Stimulated activated CD8-positive, alpha-beta memory T cell treated with anti-CD3 and anti-CD28 coated beads, Interleukin-2, amount 100 ng/mL, for 48 hours (primary cell): ENCODE measurements at places on chromosomes 1 and 21.
A peak's percentile ranks its signal among the peaks of the same experiment; 100 is the strongest.

DNA sequence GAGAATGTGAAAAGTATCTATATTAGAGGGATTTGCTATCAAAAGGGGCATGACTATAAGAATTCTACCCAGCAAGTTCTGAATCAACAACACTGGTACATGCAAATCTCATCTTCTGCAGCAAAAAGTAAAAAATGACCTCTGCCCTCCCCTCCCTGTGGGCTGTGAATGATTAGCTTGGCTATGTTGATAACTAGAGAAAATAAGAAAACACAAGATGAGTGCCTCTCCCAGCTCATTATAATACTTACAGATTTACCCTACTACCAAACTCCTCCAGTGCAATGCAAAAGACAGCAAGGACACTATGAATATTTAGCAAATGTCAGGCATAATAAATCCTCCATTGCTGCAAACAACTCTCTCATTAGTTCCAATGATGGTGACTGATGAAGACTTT lies 102.4 kb downstream of the SLC45A1 start:
- no peak for DNase-seq

GRCh38 chr1:235979716-235980333 lies 85.1 kb downstream of the NID1 start:
- no peak for DNase-seq

GRCh38 chr1:109327285-109327684 lies 20.5 kb upstream of the MYBPHL start:
- DNase-seq: no peak

GRCh38 chr1:89201106-89201794 lies 2.5 kb upstream of the GBP4 start:
- DNase-seq: no peak

DNA sequence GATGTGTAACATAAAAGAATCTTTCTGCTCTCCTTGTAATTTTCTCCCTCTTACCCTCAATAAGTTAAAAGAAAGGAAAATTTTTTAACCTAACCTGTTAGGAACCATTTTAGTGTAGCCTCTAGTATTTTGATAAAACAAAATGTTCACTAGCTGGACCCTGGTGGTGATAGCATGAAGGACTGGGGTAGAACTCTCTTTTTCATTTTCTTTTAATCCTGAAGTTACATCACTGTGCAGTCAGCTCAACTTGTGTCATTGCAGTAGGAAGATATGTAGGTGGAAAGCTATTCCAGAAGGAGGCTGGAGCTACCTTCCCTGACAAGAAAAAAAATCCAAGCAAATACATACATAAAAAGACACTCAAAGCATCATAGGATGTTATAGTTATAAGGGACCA lies 39.3 kb downstream of the NFIA start:
- DNase-seq: no peak

GRCh38 chr1:27109103-27109822 lies 45.7 kb downstream of the SLC9A1 start:
- DNase-seq: peak; percentile 41

DNA sequence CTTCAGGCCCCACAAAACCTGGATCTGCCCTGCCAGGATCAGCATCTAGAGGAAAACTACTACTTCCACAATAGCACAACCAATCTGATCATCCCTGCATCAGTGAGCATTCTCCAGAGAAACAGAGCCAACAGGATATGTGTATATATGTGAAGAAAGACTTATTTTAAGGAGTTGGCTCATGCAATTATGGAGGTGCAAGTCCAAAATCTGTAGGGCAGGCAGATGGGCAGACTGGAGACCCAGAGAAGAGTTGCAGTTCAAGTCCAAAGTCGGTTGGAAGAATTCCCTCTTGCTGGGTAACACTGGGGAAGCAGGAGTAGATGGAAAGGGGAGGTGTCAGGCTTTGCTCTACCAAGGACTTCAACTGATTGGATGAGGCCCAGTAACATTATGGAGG lies 4.9 kb upstream of the HENMT1 start:
- no peak for DNase-seq

GRCh38 chr1:20867847-20868246 lies 80.7 kb upstream of the HP1BP3 start:
- no peak for DNase-seq

- DNase-seq: no peak
Observed at GRCh38 chr1:241635556-241636152, 4.5 kb downstream of the CHML start.

DNA sequence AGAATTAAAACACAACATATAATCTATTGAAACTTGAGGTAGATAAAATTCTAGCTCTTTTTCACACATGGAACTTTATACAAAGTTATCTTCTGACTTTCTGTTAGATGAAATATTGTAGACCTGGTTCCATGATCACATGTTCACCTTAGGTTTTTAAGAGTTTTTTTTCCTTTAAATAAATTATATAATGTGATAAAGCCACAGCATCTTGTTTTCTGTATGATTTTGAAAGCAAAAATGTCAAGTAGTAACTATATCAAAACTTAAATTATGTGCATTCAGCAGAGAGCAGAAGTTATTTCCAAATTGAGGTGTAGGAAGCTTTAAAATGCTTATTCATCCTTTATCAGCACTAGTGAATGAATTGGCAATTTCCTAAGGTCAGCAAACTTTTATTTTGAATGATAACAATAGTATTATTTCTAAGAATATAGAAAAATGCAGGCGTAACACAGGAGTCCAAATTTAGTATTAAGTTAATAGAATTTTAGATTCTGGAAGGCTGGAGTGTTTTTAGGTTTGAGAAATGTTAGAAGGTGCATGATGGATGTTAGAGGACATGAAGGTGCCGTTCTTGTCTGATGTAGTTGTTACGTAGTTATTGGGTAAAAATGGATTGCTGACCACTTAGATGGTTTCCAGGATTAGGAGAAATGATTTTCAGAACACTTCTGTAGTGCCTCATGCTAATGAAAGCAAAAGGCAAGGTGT lies 17.5 kb downstream of the BACH1 start:
- DNase-seq: no peak

- DNase-seq: no peak
Observed at GRCh38 chr1:87144316-87144895, 184.3 kb upstream of the LMO4 start.

GRCh38 chr1:23400324-23401114 lies 24.0 kb downstream of the TCEA3 start:
- DNase-seq: no peak

- no peak for DNase-seq
Observed at GRCh38 chr1:16180291-16180824, 24.5 kb upstream of the EPHA2 start.

DNA sequence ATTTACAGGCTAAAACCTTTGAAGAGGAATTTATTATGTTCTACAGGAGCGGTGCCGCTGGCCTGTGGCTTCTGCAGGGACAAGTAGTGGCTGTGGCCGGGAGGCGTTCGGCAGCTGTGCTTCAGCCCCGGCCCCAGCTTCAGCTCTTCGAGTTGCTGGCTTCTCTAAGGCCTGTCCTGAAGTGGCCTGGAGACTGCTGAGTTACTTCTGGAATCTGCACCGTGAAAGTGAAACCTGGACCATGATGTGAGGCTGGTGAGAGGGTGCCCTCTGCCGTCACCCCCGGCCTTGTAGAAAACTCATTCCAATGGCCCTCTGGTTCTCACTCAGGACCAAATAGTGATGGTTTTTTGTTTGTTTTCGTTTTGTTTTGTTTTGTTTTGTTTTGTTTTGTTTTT lies 48.1 kb downstream of the PRKCZ start:
- DNase-seq: no peak

GRCh38 chr1:115063228-115063901 lies 25.9 kb downstream of the TSPAN2 start:
- DNase-seq: no peak

DNA sequence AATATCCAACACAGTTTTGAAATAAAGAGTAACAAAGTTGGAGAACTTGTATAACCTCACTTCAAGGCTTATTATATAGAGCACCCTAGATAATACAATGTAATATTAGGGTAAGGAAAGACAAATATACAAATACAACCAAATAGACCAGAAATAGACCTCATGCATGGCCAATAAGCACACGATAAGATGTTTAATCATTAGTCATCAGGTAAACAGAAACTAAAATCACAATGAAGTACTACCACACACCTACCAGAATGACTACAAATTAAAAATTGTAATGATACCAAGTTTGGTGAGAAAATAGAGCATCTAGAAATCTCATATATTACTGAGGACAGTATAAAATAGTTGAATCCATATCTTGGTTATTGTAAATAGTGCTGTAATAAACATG lies 20.3 kb upstream of the CTTNBP2NL start:
- DNase-seq: no peak

GRCh38 chr1:59108481-59109317 lies 188.2 kb upstream of the FGGY start:
- no peak for DNase-seq

- no peak for DNase-seq
Observed at GRCh38 chr1:154751690-154752089, 118.4 kb downstream of the KCNN3 start.

GRCh38 chr1:196148367-196148970 lies 459.8 kb downstream of the KCNT2 start:
- no peak for DNase-seq

DNA sequence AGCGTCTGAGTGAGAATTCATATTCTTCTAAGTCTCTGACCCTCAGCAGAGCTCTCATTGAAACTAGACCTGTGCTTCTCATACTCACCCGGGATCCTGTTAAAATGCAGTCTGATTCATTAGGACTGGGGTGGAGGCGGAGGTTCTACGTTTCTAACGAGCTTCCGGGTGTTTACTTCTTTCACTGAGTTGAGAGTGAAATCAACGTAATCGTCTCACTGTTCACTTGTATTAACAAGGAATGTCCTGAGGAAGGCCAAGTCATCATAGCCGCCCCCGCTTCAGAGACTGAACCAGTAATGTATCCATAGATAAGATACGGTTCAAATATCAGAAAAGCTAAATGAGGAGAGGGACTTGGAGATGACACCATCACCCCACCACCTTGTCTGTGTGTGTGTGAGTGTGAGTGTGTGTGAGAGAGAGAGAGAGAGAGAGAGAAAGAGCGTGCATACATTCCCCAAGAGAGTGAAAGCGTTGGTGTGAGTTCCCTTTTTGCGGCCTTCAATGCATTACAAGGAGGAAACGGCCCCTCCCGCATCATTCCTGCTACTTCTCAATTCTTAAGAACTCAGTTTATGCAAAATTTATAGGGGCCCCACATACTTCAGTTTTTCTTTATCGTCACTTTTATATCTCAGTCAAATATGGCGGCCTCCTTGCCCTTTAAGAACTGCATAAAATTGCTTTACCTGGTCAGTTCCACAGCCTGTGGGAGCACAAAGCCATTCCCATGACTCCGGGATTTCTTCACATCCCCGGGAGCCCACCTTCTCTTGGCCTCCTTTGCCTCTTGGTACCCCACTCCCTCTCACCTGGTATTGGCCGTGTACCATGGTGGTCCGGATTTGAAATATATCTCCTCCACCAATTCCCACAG lies 19.8 kb downstream of the KMO start:
- DNase-seq: peak; percentile 30

- DNase-seq: no peak
Observed at GRCh38 chr1:204751883-204752687, 66.5 kb upstream of the LRRN2 start.

GRCh38 chr1:106536741-106537140 lies 519.7 kb upstream of the PRMT6 start:
- DNase-seq: no peak

DNA sequence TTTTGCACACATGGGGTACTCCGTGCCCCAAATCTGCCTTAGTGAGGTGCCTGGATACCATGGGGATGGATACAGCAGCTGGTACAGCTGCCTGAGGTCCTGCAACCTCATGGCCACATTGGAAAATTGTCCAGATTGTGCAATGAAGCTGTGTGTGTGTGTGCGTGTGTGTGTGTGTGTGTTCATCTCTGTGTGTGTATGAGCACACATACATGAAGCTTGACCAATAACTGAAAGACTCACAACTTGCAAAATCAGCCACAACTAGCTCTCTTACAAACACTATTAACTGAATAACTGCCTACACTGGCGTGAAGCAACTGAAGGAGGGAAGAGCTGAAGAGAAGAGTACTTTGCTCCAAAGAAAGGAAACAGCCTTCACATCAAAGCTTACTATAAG lies 78.1 kb downstream of the ERG start:
- no peak for DNase-seq

DNA sequence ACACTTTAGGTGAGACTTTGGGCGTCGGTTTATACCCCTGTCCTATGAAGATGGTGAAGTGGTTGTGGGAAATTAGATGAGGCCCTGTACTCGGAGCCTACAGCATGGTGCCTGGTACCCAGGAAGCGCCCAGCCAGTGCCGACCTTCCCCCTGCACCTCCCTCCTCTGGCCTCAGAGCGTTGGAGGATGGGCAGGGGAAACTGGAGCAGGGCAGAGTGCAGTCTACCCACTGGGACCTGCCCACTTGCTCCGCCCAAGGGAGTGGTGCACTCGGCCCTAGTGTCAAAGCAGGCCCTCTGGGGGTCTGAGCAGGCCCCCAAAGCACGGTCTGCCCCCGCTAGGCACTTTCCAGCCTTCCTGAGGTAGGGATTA lies 13.0 kb upstream of the TTC22 start:
- no peak for DNase-seq

DNA sequence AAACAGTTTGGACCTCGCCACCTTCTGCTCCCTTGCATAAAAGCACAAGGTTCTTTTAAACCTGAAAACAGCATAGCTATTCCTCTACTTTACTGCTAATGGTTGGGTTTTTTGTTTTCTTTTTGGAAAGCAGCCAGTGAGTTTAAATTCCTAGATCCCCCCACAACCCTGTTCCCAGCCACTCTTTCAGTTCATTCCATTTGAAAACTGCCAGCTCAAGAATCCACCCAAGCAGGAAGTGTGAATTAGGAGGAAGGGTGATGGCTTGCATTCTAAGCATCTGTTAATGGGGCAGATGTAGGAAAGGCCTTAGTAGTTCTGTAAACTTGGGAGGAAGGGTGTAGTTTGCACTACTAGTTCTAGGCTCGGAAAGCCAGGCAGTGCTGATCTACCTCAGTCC lies 172.9 kb upstream of the HOOK1 start:
- no peak for DNase-seq

- no peak for DNase-seq
Observed at GRCh38 chr1:187001198-187001889, 172.6 kb downstream of the PLA2G4A start.

GRCh38 chr21:29640080-29640508 lies 299.7 kb downstream of the GRIK1 start:
- no peak for DNase-seq

GRCh38 chr1:153888533-153888932 lies 34.2 kb downstream of the GATAD2B start:
- DNase-seq: no peak

GRCh38 chr1:175268720-175269119 lies 76.1 kb upstream of the KIAA0040 start:
- DNase-seq: no peak

DNA sequence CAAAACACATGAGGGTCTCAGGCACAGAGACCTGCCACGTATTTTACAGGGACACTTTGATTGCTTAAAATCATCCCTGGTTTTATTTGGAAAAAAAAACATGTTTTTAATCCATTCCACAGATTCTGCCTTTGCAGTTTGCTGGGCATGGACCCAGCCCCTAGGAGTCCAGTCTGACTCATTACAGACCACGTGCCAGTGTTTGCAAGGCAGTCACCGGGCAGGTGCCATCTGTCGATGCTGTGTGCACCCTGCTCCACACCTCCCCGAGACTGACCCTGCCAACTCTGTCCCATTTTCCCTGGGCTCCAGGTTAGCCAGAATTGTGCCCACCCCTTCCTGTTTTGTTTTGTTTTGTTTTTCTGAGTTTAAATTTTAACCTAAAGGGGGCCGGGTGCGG lies 148.4 kb upstream of the TMEM51 start:
- no peak for DNase-seq
